ENCODE measurements at places on chromosomes 2 and 18.
A peak's percentile ranks its signal among the peaks of the same experiment; 100 is the strongest.

- no peak for DNase-seq
These were observed 159.0 kb upstream of the TMEM200C start for GRCh38 chr18:6054256-6054842.

DNA sequence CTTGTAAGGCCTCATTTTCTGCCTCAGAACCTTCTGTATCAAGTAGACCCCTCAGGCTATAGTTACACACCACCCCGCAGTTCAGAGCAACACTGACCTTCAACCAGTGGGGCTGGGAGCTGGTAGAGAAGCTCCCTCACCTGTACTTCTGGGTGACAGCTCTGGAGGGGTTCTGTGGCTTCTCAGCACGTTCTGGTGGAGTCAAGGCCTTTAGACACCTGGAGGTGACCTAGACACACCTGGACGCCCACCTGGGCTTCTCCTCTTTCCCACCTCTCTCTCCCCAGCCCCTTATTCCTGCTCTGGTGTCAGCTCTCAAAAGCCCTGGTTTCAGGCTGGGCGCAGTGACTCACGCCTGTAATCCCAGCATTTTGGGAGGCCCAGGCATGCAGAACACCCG lies 7.3 kb upstream of the CIB4 start:
- no peak for DNase-seq

DNA sequence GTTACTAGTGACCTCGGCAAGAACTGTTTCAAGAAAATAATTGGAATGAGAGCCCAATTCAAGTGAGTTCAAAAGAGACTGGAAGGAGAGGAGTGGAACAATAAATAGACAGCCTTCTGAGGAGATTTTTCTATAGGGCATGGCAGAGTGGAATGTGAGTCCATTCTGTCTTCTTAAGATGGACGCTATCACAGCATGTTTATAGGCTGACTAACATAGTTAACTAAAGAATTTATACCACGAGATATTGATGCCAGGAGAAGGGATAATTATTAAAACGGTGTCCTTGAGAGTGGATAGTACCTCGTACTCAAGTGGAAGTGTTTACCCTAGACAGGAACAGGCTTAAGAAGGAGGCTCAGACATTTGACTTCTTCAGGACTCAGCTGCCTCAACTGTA lies 143.5 kb upstream of the RBBP8 start:
- peak; percentile 55 for DNase-seq

DNA sequence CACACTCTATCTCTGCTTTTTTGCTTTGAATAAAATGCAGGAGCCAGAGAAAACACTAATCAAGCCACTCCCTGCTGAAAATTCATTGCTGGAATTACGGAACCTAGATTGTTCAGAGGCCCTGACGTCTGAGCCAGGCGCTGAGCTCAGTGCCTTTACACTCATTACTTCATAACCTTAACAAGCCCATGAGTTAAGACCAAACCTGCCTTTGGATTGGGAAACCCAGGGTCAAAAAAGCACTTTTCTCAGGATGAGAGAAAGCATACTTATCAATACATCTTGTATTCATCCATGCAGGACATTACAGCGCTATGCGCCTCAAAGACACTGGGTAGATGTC lies 762 bp downstream of the INO80C start:
- DNase-seq, result peak; percentile 66

DNA sequence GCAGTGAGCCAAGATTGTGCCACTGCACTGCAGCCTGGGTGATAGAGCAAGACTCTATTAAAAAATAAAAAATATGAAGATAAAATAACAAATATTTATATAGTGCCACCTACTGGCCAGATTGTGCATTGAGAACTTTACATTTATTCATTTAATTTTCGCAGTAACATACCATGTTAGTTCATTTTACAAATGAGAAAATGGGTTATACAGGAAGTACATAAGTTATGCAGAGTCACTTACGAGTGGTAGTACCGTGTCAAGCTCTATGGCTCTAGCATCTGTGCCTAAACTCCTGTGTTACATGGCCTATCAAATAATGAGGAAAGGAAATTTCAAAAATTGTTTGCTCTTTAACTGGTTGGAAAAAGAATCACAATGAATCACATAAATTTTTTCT lies 27.9 kb downstream of the RIF1 start:
- DNase-seq, result peak; percentile 10

- no peak for DNase-seq
These were observed 41.8 kb downstream of the CYRIA start for GRCh38 chr2:16623564-16624435.

GRCh38 chr2:39476524-39476923 lies 39.4 kb upstream of the MAP4K3 start:
- DNase-seq, result no peak

DNA sequence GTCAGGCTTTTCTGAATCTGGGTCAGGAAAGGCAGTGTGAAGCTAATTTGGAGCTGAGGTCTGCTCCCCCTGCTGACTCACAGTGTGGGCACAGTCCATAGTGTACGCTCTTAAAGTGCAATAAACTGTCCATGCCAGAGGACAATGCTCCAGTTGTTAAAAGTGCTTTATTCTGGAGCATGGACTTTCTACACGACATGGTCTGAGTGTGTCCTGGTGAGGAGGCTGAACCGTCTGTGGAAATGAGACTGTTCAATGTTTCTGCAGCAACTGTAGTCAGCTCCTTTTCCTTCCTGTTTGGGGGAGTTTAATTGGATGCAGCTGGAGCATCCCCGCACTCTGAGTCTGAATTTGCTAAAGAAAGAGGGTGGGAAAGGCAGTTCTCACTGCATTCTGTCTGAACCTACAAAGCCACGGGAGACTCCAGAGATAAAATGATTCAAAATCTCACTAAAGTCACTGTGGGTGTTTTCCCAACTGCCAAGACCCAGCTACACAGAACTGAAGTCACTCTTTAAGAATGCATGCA lies 110.2 kb upstream of the TRIB2 start:
- peak; percentile 52 for DNase-seq
